ENCODE measurements at places on chromosomes 3 and 15. TPM values are rescaled to one million over a fixed set of nuclear protein-coding genes. Genes with fewer than 3 reads are reported as not detected.

GABRR3 gene
- not detected for polyA plus RNA-seq

SPATA12 gene
- polyA plus RNA-seq = 0.02 TPM

TIPARP gene
- polyA plus RNA-seq = 45.3 TPM

ACP3 gene
- polyA plus RNA-seq = 0.12 TPM

STIMATE gene
- polyA plus RNA-seq = 16.3 TPM

IQCF5 gene
- not detected for polyA plus RNA-seq

SLC12A8 gene
- polyA plus RNA-seq = 6.0 TPM

VIPR1 gene
- 1.9 TPM for polyA plus RNA-seq

DLL4 gene
- polyA plus RNA-seq = not detected

OR5K2 gene
- not detected for polyA plus RNA-seq

PLSCR2 gene
- polyA plus RNA-seq = not detected

GCHFR gene
- 12.9 TPM for polyA plus RNA-seq

CCDC32 gene
- 12.7 TPM for polyA plus RNA-seq

UPK1B gene
- polyA plus RNA-seq = 2.3 TPM

NAALADL2 gene
- polyA plus RNA-seq = not detected

GOLGA8R gene
- polyA plus RNA-seq = not detected

GAP43 gene
- polyA plus RNA-seq = not detected

CLCN2 gene
- polyA plus RNA-seq = 3.8 TPM

KLHL6 gene
- polyA plus RNA-seq = 0.02 TPM

SAMD7 gene
- polyA plus RNA-seq = not detected

SLC2A2 gene
- not detected for polyA plus RNA-seq

VGLL3 gene
- polyA plus RNA-seq = 0.11 TPM

ATG3 gene
- polyA plus RNA-seq = 58.0 TPM

PAK6 gene
- polyA plus RNA-seq = 8.9 TPM

ZNF592 gene
- 5.5 TPM for polyA plus RNA-seq

FSD2 gene
- not detected for polyA plus RNA-seq

THSD4 gene
- 18.0 TPM for polyA plus RNA-seq

MYO1E gene
- polyA plus RNA-seq = 71.0 TPM

OCA2 gene
- not detected for polyA plus RNA-seq

FXR1 gene
- 53.5 TPM for polyA plus RNA-seq

MB21D2 gene
- 6.9 TPM for polyA plus RNA-seq

ZNF717 gene
- 4.6 TPM for polyA plus RNA-seq

GOLGA6D gene
- polyA plus RNA-seq = not detected

GXYLT2 gene
- polyA plus RNA-seq = 0.36 TPM

COL8A1 gene
- polyA plus RNA-seq = 63.6 TPM

ITIH1 gene
- polyA plus RNA-seq = not detected

MEIS2 gene
- polyA plus RNA-seq = 3.8 TPM

ITGB5 gene
- 70.5 TPM for polyA plus RNA-seq

ZBED2 gene
- polyA plus RNA-seq = 93.0 TPM

SLC12A1 gene
- not detected for polyA plus RNA-seq

PLAAT1 gene
- polyA plus RNA-seq = 0.17 TPM

FGF7 gene
- not detected for polyA plus RNA-seq

CASR gene
- polyA plus RNA-seq = not detected

SCAANT1 gene
- polyA plus RNA-seq = not detected

LRRC31 gene
- polyA plus RNA-seq = not detected

CCDC13 gene
- polyA plus RNA-seq = 0.25 TPM

BTLA gene
- not detected for polyA plus RNA-seq

REC114 gene
- polyA plus RNA-seq = not detected

MCTP2 gene
- polyA plus RNA-seq = 2.7 TPM

DZIP1L gene
- 1.7 TPM for polyA plus RNA-seq
